ENCODE measurements at places on chromosomes 2 and 18.
A peak's percentile ranks its signal among the peaks of the same experiment; 100 is the strongest.

GRCh38 chr2:144748443-144748842 is 228.5 kb upstream of the ZEB2 start:
- DNase-seq: no peak

DNA sequence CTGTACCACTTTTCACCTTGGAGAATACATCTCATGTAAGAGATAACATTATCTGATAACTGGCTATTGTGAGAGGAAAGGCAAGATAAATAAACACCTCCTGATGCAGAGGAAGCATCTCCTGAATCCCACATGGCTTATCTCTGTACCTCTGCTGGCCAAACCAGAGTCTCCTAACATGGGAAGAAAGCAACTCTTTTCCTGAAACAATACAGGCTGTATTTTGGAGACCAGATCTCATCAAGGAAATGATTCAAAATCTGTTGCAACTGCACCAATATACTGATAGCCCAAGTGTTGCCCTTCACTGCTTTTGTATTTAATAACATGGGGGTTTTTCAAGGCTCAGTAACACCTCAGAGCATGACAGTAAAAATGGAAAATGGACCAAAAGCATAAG is 106.9 kb downstream of the MREG start:
- no peak for DNase-seq

- DNase-seq: no peak
These were observed 219.8 kb downstream of the PTGR3 start for GRCh38 chr18:74989134-74989533.

DNA sequence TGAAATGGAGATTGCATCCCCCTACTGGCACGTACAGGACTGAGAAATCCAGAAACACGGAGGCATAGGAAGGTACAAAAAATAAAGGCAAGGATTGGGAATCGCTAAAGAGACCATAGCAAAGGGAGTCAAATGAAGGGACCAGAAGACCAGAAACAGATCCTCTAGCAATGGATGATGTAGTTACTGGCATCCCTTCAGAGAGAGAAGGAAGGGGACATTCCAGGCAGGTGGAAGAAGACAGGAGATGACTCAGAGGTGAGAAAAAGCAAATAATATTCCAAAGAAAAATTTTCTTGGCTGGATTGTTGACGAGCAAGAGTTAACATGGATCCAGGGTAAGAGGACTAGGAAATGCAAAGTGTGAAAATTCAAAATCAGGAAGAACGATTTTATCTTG is 78.4 kb upstream of the FZD7 start:
- DNase-seq: no peak

DNA sequence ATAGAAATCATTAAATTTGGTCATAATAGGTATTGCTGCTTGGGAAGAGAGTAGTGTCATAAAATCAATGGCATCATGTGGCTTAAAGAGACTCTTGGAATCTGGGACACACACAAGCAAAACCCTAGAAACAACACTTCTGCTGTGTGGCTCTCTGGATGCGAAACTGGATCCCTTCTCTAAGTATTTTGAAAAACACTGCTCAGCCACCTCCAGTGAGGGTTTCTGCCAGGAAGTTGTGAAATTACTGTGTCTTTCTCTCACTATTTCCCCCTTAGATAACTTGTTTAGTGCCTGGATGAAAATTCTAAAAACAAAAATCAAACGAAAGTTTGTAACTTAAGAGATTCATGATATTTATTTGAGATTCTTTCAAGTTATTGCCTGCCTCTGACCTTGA is 163.8 kb downstream of the RHBDD1 start:
- no peak for DNase-seq

- no peak for DNase-seq
These were observed 52.3 kb upstream of the SLC39A10 start for GRCh38 chr2:195604706-195605105.

DNA sequence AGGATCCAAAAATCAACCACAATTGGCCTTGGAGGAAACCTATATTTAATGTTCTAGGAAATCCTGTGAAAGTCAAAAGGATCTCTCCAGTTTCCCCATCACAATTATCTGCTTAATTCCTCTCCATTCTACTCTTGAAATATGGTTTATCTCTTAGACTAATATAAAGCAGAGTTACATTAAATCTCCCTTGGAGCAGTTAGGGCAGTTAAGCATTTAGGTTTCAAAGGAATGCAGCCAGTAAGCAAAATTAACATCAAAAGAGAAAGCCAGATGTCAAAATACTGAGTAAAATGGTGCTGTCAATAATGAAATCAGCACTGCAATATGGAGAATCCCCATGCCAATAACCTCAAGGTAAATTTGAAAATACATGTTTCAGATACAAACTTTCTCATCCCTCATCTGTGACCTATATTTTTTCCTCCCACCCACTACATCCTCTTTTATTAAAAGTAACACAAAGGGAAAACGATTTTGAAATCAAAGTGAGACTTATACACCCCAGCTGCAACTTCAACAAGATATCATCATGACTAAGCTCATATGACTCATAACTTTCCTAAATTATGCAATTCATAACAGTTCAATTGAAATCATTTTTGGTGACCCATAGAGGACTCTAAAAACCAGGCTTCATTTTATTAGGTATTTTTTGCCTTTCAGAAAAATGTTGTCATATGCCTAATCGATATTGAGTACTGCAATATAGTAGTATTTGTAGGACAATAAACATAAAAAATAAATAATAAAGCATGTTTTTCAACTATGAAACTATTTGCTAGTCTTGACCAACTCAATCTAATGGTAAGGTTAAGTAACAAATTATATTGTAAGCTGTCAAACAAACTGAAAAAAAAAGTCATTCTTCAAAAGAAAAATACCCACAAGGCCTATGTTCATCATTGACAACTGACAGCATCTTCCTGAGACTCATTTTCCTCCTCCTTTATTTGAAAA is 3.1 kb downstream of the ADAM17 start:
- no peak for DNase-seq

GRCh38 chr2:42084231-42084671 is 36.4 kb downstream of the PKDCC start:
- DNase-seq: no peak

- DNase-seq: no peak
These were observed 103.3 kb downstream of the METTL4 start for GRCh38 chr18:2468051-2468450.

GRCh38 chr2:41644936-41645335 is 402.9 kb upstream of the PKDCC start:
- no peak for DNase-seq

GRCh38 chr2:241091201-241091600 is 10.9 kb downstream of the MTERF4 start:
- DNase-seq: no peak

DNA sequence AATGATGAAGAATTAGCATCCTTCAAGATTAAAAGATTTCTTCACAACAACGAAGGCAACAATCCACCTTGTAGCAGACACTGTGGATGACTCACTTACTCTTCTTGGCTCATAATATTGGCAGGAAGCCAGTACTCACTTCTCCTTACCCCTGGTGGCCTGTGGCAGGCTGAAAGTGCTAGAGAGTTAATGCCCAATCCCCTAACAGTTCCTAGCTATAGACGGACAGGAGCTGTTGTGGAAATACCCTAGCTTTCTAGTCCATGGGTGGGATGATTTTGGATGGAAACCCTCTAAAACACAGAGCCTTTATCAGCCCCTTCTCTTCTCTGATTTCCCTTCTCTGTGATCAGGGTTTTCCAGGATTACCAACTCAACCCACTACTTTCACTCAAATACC is 128.6 kb upstream of the NYAP2 start:
- peak; percentile 28 for DNase-seq

- DNase-seq: no peak
These were observed 51.4 kb downstream of the SLC8A1 start for GRCh38 chr2:40400336-40400953.

- no peak for DNase-seq
These were observed 63.5 kb downstream of the MEIS1 start for GRCh38 chr2:66498289-66498975.

DNA sequence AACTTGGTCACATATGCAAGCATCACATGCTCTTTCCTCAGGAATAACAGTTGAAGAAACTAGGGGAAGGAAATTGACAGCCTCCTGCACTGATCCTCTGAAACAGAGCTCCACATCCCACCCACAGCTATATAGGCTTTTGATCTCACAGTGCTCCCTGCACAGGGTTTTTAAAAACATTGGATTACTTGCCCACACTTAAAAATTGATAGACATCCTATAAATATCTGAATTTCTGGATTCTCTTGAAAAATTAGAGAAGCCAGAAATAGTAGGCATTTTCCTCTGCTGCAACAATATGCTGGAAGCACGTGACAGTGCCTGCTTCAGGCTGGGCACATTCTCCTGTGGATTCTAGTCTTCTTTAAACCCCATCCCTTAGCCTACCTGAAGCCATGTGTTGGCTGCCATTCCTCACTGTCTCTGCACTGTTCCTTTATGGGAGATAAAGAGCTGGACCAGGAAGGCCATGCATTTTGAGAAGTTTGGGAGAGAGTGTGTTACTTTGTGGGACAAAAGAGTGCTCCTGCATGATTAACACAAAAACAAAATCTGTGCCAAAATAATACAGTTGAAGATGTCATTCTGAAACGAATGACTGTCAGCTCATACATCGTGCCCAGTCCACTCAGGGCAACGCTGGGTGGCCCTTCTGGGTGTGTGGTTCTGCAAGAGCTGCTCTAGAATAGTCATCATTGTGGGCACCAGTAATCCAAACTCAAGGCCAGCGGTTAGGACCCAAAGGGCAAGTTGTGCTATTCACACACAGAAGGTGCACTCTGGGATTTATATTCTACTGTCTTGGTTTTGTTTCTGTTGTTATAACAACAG is 59.8 kb downstream of the GYPC start:
- DNase-seq: no peak

GRCh38 chr2:195647302-195647701 is 9.7 kb upstream of the SLC39A10 start:
- no peak for DNase-seq

DNA sequence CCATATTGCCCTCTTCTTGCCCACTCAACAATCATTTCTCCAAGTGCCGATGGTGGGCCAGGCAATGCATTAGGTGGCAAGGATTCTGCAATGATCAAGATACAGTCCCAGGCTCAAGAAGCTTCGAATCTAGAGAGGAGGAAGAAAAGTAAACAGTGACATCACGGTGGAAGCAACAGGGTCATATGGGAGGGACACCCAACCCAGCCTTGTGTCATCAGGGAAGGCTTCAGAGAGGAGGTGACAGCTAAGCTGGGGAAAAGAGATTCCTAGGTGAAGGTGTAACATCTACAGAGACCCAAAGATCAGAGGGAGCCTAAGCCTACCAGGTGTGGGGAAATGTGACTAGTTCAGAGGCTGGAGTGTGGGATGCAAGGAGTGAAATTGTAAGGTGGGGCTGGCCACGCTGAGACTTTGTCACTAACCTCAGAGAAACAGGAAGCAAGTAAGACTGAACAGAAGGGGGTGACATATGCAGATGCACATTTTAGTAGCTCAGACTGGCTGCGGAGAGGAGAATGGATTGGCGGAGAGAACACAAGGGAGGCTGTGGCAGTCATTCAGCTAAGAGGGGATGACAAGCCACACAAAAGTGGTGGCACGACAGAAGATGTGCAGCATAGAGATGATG is 104.9 kb downstream of the ANKRD44 start:
- DNase-seq: no peak

- DNase-seq: no peak
These were observed at the start of gene PAX3 for GRCh38 chr2:222298311-222299150. PAX3 (minus strand) TSS chr2:222298998; CDS start chr2:222298615, 383 bp downstream.

- peak; percentile 78 for DNase-seq
These were observed at the start of gene MYO1B for GRCh38 chr2:191245046-191245868. MYO1B (plus strand) TSS chr2:191245404; CDS start chr2:191276896, 31,492 bp downstream.

DNA sequence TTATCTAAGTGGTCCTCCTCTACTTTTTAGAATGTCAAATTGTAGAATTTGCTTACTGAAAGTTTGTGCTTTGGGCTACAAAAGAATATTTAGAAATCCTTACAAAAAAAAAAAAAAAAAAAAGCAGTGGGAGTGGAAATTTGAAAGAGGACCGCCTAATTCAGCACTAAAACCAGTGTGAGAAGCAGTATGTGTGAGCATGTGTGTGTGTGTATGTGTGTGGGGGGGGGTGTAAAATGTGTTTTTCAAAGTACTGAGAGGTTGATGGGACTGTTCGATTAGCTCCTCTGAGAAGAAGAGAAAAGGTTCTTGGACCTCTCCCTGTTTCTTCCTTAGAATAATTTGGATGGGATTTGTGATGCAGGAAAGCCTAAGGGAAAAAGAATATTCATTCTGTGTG is at the start of gene VIT:
VIT (plus strand) TSS at position 175 of the 400 bp plus-strand sequence. CDS start 19,664 bp downstream, outside the sequence.
- no peak for DNase-seq

- DNase-seq: no peak
These were observed 136.9 kb upstream of the IL1R2 start for GRCh38 chr2:101854877-101855276.

DNA sequence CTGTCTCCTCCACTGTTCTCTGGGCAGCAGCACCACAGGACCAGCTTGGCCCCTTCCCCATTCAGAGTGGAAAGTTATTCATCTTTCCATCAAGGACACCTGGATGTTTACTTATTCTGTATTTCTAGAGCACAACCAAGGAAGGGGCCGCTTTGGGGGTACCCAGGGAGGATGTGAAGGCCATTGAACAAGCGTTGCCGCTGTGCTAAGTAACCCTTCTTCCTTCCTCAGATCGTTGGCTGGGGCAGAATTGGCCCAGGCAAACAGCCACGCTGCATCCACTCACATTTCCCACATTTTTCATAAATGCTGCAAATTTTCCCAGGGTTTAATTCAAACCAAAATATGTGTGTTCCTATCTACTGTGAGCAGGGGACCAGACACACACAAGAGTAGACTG is 76.2 kb upstream of the NPAS2 start:
- DNase-seq: no peak

GRCh38 chr2:72745679-72746368 is 80.0 kb downstream of the EXOC6B start:
- DNase-seq: peak; percentile 41

DNA sequence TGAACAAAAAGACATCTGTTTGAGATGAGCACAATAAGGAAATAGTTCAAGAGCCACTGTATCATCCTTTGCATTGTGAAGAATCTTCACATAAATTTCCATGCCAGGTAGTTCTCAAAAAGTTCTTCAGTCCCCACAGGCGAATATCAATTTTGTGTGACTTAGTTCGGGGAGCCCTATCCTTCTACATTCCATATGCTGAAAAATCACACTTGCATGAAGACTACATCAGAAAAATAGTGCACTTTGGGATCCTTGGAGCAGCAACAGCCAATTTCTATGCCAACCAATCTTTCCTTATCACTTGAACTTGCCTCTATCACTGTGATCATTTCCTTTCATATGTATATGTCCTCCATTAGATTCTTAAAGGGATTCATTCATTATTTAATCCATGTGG is 830.6 kb upstream of the POU3F3 start:
- DNase-seq: no peak

- no peak for DNase-seq
These were observed 725 bp downstream of the FBXO48 start for GRCh38 chr2:68466361-68466777.

- no peak for DNase-seq
These were observed 1.7 kb downstream of the SIX3 start for GRCh38 chr2:44943031-44943692.

- peak; percentile 23 for DNase-seq
These were observed 12.0 kb upstream of the NTSR2 start for GRCh38 chr2:11681722-11682589.

DNA sequence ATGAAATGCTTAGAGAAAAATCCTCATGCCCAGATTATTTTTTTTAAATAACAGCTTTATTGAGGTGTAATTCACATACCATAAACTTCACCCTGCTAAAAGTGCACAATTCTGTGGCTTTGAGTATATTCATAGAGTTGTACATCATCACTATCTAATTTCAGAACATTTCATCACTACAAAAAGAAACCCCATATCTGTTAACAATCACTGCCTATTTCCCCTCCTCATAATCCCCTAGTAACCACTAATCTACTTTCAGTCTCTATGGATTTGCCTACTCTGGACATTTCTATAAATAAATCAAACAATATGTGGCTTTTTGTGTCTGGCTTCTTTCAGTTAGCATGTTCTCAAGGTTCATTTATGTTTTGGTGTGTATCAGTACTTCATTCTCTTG is 51.4 kb downstream of the OSBPL1A start:
- no peak for DNase-seq
